Amniotic stem cell (primary cell): ENCODE measurements at places on chromosomes 3 and 15.

- DNase-seq: no peak
These were observed 296 bp downstream of the TPRA1 start for GRCh38 chr3:127590282-127590592.

DNA sequence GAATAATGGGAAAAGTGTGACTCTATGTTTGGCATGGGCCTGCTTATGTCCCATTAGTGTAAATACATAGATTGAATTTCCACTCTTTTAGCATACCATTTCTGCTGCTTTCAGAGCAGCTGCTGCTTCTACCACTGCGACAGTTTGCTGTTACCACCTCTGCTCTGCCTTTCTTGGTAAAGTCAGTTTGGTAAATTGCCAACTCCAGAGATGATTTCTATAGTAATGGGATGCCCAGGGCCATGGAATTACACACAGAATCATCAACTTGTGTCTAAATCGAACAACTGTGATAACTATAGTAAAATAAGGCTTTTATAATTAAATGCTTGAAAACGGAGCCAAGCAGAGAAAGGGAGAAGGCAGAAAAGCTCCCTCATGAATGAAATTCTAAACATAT lies 168.4 kb upstream of the VEPH1 start:
- DNase-seq: no peak

- DNase-seq: no peak
These were observed 23.9 kb upstream of the TXNRD3 start for GRCh38 chr3:126678693-126679317.

DNA sequence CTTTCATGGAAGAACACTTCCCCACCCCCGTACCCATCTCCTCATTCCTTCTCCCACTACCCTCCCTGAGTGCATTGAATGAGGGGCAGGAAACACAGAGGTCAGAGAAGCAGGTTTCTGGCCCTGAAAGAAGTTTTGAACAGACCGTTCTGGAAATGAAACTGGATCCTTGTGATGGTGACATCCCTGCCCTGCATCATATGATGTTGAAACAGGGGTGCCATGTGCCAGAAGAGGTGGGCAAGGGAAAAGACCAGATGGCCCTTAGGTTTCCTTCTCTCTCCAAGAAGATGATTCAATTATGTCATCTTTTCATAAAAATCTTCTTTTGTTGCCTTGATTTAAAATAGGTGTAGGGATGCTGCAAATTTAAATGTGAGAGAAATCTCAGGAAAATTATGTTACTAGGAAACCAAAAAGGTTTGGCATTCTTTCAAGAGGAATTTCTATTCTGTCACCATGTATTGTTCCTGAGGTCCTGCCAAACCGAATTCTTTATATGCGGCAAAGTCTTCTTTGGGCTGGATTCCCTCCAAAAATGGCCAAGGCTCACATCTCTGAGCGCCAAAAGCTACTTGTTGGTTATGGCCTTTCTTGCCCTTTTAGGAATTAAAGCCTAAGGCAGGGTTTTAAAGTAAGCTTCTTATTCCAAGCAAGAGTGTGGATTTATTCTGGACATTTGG lies 19.9 kb upstream of the TNFAIP8L3 start:
- no peak for DNase-seq

DNA sequence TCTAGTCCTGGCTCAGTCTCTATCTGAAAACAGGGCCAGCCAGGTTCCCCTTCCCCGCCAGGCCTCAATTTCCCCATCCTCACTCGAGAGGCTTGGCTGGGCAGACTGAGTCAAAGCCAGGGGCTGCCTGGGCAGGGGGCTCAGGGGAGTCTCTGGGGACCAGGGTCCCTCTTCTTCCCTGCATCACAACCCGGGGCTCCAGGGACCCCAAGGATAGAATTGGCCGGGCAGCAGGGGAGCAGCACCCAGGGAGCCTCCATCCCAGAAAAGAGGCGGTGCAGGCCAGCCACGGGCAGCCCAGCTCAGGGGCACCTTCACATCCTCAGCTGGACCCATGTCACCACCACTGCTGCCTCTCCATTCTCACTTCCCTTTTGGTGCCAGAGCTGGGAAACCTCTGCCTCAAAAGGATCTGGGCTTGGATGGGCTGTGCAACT lies 13.3 kb upstream of the PLXND1 start:
- DNase-seq: no peak

- DNase-seq: no peak
These were observed 257.0 kb downstream of the LSAMP start for GRCh38 chr3:116188231-116188785.

DNA sequence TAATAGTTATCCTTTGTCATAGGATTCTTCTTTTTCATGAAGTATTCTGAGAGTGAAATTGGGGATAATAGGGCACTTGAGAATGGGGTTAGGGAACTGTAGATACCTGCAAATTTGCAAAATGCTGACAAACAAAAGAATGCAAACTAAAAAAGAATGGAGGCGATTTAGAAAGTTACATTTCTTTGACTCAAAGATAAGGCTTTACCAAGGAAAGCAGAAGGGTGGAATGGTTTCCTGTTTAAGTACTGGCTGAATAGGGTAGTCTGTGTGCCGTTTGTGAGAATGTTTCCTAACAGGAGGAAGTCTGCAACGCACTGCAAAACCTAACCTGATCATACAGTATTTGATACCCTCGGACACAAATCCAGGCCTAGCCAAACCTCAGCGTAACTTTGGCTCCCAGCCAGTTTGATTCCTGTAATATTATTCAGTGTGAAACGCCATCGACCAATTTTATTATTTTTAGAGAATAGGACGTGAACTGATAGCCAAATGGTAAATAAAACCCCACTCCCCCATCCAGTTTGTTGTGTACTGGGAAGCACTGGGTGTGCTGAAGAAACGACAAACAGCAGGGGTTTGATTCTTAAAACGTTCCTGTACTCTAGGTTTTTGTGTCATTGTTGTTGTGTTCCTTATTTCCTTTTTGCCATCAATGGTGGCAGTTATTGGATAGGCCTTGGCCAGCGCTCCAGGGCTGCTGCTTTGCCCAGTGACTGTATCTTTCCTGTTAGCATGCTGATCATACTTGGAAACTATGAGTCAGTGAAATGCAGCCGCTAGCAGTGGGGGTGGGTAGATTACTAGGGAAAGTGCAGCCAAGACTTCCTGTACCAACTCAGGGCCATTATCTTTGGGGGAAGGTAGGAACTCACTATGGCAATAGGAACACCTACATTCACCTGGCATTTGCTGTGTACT lies 148.0 kb upstream of the TBL1XR1 start:
- peak; percentile 89 for DNase-seq

DNA sequence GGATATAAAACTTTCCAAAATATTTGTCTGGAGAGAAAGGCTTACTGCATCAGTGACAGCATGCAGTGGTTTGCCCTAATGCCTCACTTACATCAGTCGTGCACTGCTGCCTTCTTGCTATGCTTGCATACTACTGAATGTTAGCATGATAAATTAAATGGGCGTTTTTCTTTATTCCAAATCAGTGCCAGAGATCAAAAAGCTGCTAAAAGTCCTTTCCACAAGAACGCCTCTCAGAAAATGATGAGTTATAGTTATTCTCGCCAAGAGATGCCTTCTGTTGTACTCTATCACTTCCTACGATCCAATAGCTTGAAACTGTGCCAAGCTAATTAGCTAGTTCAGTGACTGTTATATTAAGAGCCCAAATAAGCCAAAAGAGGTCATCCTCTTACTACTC lies 345.8 kb upstream of the ROBO2 start:
- no peak for DNase-seq

DNA sequence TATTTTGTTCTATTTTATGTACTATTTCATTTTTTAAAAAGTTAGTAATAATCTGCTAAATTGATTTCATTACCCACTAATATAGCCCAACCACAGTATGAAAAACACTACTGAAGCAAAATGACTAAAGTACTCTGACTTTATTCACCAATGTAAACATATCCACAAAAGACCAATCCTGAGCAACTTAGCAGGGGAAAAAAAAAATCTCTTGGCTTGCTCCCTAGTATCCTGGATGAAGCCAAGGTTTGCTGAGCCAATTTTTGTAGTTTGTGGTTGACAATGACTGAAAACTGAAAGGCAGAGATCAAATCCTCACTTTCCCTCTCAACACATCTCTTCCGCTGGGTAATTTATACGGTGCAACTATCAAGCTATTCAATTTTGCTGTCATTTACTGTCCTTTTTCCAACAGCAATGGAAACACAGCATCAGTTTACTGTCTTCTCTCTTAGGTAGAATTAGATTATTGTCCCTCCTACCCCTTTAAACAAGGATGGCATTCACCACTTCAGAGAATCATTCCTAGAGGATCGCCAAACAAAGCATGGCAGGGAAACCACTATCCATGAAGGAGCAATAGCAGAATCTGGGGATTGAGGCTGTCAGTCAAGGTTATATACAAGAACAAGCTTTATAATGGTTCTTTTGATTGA lies 149.7 kb downstream of the THRB start:
- DNase-seq: no peak

DNA sequence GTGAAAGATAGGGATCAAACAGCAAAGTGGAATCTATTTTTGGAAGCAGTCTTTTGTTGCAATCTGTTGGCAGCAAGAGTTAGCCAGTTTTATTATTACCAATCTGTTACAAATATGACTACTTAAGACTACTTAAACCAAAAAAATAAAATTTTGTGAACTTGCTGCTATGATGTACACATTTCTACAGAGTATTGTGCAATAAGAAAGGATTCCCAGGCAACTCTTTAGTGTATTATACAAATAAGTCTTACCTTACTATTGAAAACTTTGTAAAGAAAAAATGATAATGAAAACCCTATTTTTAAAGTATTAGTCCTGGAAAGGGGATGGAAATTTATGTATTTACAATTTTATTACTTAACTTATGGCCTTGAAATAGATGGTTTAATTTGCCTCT lies 44.7 kb downstream of the CADM2 start:
- DNase-seq: no peak

- no peak for DNase-seq
These were observed 26.6 kb downstream of the SLC28A1 start for GRCh38 chr15:84910928-84911623.

DNA sequence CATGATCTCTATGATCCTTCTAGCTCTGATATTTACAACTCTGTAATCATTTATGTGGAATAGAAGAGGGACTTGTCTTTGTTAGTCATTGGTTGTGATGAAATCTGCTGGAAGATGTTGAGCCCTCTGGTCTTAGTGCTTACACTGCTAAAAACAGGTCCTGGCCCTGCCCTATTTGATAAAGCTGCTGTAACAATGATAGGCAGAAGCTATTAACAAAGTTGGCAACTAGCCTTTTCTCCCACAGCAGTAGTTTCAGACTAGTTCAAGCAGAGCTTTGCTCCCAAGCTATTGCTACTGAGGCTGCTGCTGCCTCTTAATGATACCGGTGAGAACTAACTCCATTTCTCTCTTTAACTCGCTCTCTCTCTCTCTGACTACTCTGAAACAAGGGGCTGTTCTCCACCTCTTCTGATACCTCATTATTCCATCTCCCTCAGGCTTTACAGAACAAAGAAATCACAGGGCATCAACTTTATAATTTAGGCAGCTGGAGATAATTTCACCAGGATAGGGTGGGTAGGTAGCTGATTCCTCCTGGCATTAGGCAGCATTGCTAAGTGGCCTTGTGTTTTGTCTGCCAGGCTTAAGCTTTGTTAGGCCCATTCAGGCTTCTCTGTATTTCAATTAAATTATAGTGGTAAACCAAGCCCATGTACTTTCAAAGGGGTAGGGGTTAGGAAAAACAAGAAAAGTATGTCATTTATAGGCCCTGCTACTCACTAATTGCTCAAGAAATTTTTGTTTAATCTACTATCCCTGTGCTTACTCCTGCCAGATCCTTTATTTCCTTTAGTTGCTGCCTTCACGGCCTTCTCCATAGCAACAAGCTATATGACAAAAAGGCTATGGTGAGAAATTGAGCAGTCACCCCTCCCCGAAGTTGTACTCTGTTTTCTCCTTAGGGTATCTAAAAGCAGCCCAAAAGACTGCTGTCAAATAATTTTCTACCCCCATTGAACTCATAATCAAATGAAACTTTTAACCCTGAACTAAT lies 139.6 kb downstream of the RBPMS2 start:
- DNase-seq: no peak

- DNase-seq: no peak
These were observed 10.7 kb upstream of the ZXDC start for GRCh38 chr3:126486360-126486847.

DNA sequence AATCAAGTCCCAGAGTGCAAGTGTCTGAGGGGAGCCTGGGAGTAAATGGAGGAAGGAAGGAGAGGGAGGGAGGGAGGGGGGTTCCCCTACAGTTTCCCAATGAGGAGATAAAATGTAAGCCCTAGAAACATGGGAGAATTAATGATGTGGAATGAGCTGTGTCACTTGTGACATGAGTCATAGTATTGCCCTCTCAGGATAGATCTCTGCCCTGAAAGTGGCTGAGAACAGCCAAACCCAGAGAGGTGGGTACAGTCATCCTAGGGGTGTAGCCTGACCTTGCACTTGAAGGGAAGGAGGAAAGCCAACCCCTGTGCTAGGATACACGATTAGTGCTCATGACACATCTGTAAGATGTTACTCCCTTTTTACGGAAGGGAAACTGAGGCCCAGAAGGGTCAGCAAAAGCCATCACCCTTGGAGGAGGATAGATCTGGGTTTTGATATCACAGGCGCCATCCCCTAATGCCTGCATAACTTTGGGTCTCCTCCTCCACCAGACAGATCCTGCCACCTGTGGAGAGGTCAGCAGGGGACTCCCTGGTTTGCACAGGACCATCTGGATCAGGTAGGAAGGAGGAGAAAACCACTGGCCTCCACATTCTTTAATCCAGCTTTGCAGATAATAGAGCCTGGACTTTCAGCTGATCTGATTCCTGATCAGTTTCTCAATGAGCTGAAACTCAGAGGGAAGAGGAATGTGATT lies 23.1 kb upstream of the USP3 start:
- no peak for DNase-seq

GRCh38 chr3:155745795-155746550 lies 1.1 kb upstream of the PLCH1 start:
- DNase-seq: no peak

- DNase-seq: no peak
These were observed 33.8 kb downstream of the SLCO3A1 start for GRCh38 chr15:91887321-91887720.
